ENCODE measurements at places on chromosomes 12 and 14.

DNA sequence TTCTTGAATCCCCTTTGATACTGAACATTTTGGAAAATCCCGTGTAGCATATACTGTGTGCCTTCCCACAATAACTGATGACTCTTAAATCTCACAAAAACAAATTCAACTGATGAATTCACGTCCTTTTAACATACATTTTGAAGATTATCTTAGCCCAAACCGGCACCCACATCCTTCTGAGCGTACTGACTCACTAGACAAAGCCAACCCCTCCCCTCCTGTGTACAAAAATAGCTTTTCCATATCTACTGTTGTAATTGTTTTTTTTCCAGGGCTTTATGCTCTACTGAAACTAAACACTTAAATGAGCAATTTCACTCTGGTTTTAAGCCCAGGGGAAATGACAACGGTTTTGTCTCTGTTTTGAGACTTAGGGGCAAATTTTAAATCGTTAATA lies 109.4 kb upstream of the ATF7IP start:
- DNase-seq, result no peak

DNA sequence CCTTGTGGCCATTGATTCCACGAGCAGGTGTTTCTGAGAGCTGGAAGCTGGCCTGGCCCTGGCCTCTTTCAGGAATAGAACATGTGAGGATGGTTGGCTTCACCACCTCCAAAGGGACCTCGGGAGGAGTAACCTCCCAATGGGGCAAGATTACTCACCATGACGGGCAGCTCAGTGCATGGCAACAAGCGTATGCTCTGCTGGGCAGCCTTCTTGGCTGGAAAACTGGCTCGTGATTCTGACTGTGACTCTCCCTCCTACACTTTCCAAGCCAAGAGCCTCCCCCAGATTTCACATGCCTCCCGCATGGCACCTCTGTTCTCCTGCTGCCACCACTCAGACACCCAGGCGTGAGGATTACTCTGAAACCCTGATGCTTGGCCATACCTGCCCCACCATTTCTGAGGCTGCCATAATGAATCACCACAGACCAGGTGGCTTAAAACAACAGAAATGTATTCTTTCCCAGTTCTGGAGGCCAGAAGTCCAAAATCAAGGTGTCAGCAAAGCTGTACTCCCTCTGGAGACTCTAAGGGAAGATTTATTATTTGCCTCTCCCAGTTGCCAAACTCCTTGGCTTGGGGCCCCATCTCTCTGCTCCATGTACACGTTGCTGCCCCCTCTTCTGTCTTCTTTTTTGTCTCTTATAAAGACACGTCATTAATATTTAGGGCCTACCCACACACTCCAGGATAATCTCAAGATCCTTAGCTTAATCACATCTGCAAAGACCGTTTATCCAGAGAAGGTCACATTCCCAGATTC lies 215.9 kb downstream of the CHST11 start:
- DNase-seq, result no peak

DNA sequence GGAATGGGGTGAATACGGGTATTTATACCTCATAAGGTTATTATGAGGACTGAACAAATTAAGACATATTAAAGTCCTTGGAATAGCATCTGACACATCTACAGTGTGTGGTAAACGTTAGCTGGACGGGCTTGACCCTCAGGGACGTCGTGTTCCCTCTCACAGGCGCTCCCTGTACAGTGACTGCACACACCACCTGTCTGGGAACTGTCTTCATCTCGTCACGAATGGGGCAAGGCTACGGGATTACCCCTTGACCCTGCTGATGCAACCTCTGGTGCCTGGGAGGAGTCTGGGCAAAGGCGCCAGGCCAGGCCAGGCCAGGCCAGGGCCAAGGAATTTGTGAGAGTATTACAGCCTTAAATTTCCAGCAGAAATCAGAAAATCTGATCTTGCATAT lies 191.1 kb downstream of the CALM1 start:
- no peak for DNase-seq

- DNase-seq, result no peak
These were observed 28.8 kb upstream of the C12orf75 start for GRCh38 chr12:105301696-105302095.

- no peak for DNase-seq
These were observed 85.5 kb upstream of the SSTR1 start for GRCh38 chr14:38122241-38122640.

GRCh38 chr12:49261721-49262120 lies 3.2 kb upstream of the TUBA1C start:
- DNase-seq, result no peak

DNA sequence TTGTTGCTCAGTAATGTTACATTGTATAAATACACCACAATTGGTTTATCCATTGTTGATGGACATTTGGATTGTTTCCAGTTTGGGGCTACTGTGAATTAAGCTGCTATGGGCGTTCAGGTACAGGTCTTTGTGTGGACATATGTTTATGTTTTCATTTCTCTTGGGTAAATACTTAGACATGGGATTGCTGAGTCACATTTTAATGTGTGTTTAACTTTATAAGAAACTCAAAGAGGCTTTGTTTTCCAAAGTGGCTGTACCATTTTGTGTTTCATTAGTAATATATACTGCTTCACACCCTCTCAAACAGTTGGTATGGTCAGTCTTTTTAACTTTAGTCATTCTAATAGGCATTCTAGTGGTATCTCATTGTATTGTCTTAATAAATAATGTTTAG lies 225.0 kb downstream of the SPTSSA start:
- DNase-seq, result peak; percentile 28

- DNase-seq, result no peak
These were observed 206.9 kb downstream of the TTC7B start for GRCh38 chr14:90609376-90609775.

GRCh38 chr12:131872154-131873051 lies 22.0 kb upstream of the ULK1 start:
- no peak for DNase-seq

Data from HepG2 (cell line).